Posterior vena cava (tissue), 2 donors: ENCODE measurements at places on chromosomes 12 and 14. TPM values are rescaled to one million over a fixed set of nuclear protein-coding genes. Genes with fewer than 3 reads are reported as not detected.
A peak's percentile ranks its signal among the peaks of the same experiment; 100 is the strongest.

GRCh38 chr12:7917392-7918267, 18.4 kb downstream of the SLC2A3 start:
- DNase-seq, result no peak

GRCh38 chr12:53235742-53236442, 3.9 kb upstream of the RARG start:
- no peak for DNase-seq

DNA sequence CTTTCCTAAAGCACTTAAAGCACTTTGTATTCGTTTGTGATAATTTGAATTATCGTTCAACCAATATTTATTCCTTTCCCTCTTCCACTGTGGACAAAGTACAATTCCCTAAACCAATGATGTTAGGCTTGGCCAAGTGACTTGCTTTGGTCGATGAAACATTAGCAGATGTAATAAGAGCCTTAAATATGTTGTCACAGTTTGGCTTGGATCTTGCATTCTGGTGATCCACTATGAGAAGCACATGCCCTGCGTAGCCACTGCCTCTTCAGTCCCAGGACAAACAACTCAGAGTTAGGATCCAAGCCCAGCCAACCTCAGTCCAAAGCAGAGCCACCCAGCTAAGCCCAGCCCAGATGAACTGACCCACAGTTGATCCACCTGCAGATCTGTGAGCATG, 8.4 kb upstream of the C12orf75 start:
- DNase-seq, result no peak

DNA sequence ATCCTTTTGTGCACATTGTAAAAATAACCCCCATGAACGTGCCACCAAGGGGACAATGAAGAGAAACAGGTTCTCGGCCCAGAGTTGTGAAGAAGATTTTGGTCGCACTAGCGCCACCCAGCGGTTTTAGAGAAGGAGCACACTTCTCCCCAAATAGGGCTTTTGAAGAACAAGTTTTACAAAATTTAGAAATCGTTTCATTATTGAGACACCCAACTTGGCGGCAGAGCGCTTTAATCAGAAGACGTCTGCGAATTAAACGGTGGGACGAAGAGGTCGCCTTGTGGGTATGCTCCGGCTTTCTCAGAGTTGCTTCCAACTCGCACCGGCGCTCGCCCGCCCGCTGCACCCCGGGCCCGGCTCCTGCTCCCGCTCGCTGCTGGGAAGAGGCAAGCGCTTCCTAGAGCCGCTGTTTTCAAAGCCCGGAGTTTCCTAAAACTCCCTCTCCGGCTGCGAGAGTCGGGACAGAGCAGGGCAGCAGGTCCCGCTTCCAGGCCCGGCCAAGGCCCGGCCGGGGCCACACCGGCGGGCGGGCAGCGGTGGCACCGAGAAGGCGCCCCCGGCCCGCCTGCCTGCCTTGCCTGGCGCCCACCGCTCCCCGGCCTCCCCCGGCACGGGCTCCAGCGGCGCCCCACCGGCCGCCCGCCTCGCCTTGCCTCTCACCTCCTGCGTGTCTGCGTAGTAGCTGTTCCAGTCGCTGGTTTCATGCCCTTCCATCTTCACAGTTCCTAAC, 645 bp downstream of the FOXA1 start:
- DNase-seq, result peak; percentile 85

DNA sequence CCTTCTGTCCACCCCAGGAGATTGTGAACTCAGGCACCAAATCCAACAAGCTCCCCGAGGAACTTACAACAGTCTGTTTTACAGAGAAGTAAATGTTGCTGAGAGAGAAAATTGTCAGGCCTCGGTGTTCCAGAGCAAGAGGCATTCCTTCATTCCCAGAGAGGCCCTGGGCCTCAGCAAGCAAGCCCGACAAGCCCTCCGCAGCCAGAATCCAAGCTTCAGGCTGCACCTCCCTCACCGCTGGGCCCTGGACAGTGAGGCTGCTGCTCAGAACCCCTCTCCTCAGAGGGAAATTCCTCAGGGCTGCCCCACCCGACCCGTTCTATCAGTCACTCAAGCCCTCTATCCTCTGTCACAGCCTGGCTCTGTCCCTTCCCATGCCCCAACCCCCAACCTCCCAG, 56.4 kb downstream of the ZFP36L1 start:
- DNase-seq, result no peak

GRCh38 chr12:117040496-117040895, 58.7 kb downstream of the TESC start:
- no peak for DNase-seq

DNA sequence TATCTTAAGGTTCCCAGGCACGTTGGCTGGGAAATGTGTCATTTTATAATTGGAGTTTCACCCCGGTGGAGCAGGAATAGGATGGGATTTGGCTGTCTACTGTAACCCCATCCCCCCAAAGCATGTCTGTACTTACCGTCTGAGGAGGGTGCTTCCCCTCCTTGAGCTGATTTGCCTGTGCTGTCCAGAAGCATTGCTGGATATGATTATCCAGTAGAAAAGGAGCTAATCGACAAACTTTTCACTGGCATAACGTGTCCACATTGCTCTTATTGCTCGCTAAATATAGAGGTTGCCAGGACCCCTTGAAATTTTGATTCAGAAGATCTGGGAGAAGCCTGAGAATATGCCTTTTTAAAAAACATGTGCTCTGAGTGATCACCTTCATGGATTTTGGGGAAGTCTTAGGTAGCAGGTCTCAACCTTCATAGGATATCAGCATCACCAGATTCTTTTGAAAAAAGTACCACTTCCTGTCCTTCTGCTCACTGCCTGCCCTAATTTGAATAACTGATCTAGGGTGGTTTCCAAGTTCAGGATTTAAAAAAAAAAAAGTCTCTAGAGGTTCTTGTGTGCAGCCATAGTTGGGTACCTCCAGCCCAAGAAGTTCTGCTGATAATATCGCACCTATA, 80.4 kb upstream of the KCNA1 start:
- DNase-seq, result no peak

TSPAN9 gene
- total RNA-seq, result 38.5 TPM

NOVA1 gene
- 12.1 TPM for total RNA-seq
